ENCODE measurements at places on chromosomes 3 and 15. TPM values are rescaled to one million over a fixed set of nuclear protein-coding genes. Genes with fewer than 3 reads are reported as not detected.

DNA sequence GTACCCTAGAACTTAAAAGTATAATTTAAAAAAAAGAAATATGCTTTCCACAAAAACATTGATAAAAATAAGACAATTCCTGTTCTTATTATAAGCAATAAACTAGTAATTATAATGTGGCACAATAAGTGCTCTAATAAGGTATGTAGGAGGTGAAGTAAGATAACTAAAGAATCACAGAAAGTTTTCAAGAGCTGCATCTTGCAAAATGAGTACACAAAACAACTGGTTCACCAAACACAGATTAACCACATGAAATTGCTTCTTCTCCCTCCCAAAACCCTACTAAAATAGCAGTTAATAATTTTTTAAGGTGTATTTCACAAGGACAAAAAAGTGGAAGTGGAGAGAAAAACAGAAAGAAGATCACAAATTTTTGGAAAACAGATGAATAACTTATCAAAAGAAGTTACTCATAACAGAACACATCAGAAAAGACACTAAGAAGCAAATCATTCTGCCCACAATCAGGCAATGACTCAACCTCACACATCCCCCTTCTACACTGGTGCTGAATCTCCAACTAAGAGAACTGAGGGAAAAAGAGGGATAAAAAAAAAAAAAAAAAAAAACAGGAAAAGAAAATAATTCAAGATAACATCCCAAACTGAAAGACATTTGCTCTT lies 64.2 kb downstream of the TBC1D5 start:
- no peak for DNase-seq

DNA sequence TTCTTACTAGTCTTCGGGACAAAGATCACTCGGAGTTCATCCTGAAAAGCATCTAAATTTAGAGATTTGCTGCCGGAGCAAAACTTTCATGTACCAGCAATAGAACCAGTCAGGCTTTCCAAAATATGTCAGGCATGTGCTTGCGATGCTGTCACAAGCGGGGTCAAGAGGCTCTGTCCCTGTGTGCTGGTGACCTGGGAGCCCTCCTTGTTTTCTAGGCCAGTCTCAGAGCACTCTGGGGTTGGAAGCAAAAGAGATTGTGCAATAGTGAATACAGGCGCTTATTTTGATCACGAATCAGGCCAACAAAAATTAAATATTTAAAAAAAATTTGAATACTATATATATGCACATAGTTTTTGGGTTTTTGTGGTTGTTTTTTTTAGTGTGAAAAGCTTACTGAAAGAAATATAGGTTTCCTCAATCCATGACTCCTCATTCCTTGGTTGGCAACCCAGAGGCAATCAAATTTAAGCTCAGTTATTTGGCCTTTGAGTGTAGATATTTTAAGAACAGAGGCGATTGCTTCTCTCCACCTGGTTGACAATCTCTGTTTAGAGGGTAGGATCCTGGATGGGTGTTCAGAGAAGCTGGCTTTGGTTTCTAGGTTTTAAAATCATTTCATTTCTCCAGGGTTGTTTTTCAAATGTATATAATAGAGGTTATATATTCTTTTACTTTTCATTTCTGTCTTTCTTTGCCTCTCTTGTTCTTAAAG lies 8.4 kb upstream of the KLHL24 start:
- no peak for DNase-seq

DNA sequence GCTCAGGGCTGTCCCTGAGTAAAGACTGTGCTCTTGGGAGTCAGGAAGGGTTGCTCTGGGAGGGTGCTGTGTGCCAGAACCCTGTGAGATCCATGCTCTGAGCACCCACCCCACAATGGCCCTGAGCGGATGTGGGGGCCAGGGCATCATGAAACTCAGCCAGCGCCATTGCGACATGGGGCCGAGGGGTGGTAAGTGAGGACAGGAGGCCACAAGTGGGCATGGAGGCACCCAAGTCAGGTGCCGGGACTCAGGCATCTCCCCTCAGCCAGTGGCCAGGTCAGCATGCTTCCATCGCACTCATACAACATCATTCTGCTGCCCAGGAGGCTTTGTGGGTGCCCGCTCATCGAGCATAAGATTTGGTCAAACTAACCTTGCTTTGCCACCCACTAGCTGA lies 19.6 kb downstream of the ATP2B2 start:
- DNase-seq, result no peak

DNA sequence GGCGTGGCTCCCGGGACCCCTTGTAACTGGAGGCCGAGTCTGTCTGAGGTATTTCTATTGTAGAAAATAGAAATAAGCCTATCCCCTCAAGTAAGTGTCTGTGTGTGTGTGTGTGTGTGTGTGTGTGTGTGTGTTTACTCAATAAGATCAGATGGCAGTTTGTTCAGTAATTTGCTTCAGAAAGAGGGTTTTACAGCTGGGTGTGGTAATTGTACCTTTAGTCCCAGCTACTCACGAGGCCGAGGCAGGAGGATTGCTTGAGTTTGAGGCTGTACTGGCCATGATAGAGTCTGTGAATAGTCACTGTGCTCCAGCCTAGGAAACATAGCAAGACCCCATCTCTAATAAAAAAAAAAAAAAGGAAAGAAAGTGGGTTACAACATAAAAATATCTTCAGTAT lies 8.7 kb downstream of the SPINT1 start:
- no peak for DNase-seq

- DNase-seq, result peak; percentile 85
These were observed 74.3 kb upstream of the VGLL4 start for GRCh38 chr3:11717768-11718636.

DPH3 gene
- polyA plus RNA-seq, result 25.5 TPM

GOLGA6D gene
- polyA plus RNA-seq, result 1.1 TPM

GRCh38 chr3:129611446-129611800 lies 4.9 kb upstream of the PLXND1 start:
- no peak for DNase-seq

ZBTB38 gene
- polyA plus RNA-seq, result 51.9 TPM

- no peak for DNase-seq
These were observed 176.8 kb downstream of the ABHD5 start for GRCh38 chr3:43867436-43868072.

DNA sequence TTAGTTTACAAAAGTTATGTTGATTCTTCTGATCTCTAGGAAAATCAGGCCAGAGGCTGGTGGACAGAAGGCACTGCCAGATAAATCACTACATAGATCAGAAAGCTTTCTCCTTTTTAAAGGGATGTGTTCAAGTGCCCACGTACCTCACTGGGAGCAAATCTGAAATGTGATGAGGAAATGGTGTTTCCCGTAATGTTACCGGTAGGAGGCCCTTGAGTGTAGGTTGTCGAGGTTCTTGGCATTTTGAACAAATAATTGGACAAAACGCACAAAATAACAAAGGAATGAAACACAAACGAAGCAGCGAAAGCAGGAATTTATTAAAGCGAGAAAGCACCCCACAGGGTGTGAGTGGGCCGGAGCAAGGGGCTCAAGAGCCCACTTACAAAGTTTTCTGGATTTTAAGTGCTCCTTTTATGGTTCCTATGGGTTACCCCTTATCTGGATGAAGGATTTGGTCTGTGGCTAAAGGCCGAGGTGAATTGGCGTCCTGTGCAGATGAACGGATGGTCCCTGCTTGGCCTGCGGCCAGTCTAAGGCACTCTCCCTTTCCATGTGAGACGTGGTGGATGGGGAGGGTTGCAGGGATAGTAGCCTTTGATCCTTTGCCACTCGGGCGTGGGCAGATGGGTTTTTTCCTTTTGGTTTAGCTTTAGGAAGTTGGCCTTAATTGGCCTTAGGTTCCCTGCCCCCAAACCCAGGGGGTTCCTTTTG lies 1.0 kb downstream of the SNX1 start:
- DNase-seq, result no peak

All from renal pelvis (tissue), 12 donors.